ENCODE measurements at places on chromosomes 7 and 10.
A peak's percentile ranks its signal among the peaks of the same experiment; 100 is the strongest.

DNA sequence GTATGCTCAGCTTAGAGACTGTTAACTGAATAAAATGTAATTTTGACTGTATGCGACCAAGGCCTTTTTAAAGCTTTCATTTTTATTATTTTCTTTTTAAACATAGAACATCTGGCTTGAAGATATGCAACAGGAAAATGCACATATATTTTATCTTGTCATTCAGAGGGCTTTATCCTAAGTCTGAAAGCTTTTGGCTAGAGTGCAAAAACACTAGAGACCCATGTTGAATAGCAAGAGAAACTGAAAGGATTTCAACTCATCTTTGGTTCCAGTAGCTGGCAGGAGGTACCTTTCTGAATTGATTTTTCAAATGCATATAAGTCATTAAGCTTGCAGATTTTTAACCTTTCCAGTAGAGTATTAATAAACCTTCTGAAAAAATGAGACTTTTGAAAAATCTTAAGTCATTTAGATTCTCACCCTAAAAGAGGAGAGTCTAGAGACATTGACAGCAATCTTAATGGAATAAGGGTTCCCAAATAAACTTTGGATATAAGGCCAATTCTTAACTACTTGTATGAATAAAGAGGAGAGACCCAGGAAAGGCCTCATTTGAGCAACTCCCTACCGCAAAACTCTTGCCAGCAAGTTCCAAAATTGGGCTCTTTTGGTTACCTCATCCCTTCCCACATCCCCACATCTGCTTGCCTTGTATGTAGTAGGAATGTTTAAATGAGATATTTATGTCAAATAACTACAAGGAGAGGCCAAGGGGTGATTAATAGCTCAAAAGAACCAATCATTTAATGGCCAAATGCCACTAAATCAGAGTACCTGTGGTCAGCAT, 454.4 kb downstream of the HTR7 start:
- DNase-seq, result no peak

DNA sequence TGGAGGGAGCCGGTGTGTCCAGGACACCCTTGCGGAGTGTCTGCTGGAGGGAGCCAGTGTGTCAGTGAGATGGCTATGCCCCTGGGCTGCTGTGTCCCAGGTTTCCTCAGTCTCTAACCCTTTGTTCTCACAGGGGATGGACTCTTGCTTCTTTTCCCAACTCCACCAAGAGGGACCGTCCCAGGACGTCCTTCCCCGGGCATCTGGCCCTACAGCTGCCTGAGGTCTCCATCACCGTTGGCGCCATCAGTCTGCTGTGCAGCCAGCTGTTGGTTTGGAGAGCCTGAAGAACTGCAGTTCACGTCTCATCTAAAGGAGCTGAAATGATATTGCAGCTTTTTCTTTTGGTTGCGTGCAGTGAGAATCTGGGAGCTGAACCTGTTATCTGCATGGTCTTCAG, 136.2 kb downstream of the VIPR2 start:
- DNase-seq, result no peak

- DNase-seq, result no peak
Observed at GRCh38 chr7:75813781-75814236, at the start of gene CCL24. CCL24 (minus strand) TSS chr7:75813806; CDS start chr7:75813715, 91 bp downstream.

DNA sequence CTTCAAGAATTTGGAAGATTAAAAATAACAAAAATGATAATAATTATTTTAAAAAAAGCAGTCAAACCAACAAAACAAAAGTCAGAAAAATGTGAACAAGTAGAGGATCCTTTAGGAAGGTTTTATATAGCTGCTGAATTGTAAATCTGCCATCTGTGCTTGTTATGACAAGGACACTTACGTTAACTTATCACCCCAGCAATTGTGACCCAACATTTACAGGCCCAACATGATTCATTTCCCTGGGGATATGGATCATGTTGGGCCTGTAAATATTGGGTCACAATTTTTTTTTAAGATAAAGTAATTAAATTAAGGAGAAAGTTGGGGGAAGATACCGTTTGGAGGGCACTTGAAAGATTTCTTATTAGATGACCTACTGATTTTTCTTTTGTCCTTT, 261.4 kb upstream of the HABP2 start:
- no peak for DNase-seq

DNA sequence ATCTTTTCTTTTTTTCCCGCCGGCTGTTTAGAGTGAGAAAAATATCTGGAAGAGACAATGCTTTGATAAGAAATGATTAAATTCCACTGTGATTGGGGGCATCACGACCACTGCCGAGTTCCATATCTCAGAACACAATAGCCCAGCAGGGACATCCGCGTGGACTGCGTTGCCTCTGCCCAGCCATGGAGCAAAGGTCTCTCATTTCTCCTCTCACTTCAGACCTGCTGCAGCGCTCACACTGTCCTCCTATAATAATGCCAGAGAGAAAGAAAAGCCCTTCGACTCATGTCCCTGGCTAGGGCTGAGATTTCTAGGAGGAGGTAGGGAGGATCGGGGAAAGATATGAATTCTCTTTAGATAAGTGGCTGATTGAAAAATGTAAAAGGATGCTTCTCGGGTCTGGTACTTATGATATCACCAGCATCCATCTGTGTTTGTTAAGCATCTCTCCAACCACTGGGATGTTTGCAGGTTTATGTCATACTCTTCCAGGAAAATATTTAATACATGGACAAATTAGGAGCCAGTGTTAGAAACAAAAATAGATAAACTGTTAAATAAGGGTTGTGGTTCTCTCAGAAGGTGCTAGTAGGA, 472.9 kb upstream of the AKR1E2 start:
- no peak for DNase-seq

DNA sequence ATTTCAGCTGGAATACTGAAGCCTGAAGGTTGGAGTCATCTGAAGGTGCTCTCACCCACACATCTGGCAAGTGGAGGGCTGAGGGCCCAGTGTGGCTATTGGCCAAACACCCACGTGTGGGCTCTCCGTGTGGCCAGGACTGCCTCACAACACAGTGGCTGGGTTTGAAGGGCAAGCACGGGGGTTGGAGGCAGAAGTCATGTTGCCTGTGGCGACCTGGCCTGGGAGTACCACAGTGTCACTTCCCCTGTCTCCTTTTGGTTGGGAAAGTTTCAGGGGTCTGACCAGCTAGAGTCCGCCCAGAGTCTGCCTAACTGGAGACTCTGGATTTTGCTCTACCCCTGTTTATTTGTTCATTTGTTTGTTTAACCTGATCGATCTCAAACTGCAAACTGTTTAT, 169.5 kb downstream of the DNAJB6 start:
- no peak for DNase-seq

GRCh38 chr7:1819259-1819841, 149.3 kb downstream of the ELFN1 start:
- DNase-seq, result no peak

DNA sequence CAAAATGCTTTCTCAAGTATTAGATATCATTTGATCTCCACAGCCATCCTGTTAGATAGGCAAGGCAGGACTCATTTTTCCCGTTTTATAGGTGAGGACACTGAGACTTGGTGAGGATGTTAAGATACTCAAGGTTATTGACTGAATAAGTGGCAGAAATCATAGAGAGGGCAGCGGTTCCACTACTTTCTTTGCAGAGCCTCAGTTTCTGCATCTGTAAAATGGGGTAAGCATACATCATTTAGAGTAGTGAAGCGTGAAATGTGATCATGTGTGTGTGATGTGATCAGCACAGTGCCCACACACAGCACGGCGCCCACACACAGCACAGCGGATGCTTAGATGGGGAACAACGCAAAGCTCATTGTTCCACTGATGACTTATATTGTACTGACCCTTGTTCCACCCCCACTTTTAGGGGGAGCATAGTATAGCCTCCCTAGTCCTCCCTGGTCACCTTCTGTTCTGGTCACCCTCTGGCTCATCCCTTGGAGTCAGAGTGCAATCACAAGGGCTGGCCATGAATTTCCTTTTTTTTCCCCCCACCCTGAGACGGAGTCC, 10.5 kb downstream of the UBTD1 start:
- DNase-seq, result no peak

DNA sequence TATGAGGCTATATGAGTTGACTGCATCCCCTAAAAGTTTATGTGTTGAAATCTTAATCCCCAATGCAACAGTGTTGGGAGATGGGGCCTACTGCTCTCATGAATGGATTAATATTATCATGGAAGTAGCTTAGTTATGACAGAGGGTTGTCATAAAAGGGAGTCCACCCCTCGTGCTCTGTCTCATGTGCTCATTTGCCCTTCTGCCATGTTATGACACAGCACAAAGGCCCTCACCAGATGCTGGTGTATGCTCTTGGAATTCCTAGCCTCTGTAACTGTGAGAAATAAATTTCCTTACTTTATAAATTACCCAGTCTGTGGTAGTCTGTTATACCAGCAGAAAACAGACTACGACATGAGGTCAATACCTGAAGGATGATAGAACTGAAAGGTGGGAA, 17.6 kb upstream of the PANK1 start:
- no peak for DNase-seq

GRCh38 chr10:21184984-21185383, 287.9 kb upstream of the NEBL start:
- DNase-seq, result no peak

DNA sequence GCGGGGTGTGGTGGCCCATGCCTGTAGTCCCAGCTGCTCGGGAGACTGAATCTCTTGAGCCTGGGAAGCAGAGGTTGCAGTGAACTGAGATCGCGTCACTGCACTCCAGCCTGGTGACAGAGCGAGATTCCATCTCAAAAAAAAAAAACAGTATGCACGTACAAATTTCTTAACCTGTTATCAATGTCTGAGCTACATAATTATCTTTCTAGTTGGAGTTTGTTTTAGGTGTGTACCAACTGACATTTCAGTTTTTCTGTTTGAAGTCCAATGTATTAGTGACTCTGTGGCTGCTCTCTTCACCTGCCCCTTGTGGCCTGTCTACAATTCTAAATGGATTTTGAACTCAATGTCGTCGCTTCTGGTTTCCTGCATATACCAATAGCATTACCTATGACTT, 40.3 kb downstream of the CD36 start:
- no peak for DNase-seq

DNA sequence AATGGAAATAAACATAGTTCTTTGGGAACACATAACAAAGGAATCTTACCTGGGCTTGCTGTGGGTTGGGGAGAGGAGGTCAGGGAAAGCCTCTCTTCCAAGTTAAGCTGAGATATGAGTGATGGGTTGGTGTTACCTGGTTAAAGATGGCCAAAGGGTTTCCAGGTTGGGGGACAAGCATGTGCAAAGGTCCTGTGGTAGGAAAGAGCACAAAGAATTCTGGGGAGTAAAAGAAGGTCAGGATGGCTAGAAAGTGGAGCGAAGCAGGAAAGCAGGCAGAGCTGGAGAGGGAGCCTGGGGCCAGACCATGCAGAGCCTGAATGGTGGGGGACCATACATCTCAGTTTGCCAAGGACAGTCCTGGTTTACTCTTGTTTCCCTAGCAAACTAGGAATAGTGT, 133.2 kb downstream of the CFAP58 start:
- DNase-seq, result no peak

GRCh38 chr10:79422178-79422892, 23.1 kb downstream of the ZCCHC24 start:
- no peak for DNase-seq

DNA sequence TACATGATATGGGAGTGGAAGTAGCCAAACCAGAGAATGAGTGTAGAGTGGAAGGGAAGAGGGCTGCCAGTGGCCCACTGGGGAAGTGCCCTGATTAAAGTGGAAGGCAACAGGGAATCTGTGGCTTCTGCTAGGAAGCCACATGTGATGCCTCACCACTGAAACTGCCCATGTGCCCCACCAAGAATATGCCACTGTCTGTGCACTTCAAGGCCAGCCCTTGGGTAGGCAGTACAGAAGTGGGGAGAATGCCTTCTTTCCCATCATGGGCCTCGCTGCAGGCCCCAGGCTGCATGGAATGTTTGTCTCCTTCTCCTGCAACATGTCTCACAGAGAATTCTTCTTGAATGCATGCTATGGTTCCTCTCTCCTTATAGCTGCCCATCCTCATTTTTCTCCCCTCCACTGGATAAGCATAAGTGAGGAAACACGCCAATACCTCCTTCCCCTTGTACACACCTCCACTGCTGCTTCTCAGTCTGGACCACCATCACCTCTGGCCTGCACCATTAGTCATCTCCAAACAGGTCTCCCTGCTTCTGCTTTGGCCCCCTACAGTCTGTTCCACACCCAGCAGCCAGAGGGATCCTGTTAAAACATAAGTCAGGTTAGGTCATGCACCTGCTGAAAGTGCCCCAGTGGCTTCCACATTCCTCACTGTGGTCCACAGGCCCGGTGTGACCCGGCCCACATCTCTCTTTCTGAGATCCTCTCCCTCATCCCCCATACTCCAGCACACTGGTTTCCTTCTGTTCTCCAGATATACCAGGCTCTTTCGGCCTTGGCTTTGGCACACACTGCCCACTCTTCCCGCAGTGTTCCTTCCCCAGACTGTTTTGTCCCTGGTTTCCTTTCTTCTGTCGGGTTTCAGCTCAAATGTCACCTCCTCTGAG, 37.1 kb downstream of the SNX10 start:
- DNase-seq, result no peak

DNA sequence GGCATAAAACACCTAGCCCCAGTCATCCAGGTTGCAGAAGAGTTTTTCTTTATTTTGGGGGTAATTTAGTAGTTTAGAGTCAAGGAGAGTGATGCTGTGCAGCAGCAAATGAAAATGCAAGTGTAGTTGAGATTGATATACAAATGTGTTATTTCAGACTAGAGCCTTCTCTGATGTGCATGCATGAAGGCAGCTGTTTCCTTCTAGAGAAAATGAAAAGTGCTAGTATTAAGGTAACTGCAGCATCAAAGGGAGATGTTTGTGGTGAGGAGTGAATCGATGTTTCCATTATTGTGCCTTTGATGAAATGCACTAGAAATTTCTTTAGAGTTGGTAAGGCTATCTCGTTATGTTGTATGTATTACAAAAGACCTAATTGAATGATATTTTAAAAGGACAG, 339.3 kb downstream of the SORCS3 start:
- DNase-seq, result no peak

- peak; percentile 29 for DNase-seq
Observed at GRCh38 chr7:87318741-87319140, 26.7 kb upstream of the CROT start.

GRCh38 chr7:144086730-144087129, 652 bp downstream of the OR2A12 start:
- DNase-seq, result no peak

Data from NCI-H2171 (cell line).